M059J (cell line): ENCODE measurements at places on chromosomes 2 and 18. TPM values are rescaled to one million over a fixed set of nuclear protein-coding genes. Genes with fewer than 3 reads are reported as not detected.

CHRNG gene
- total RNA-seq = not detected in 2 replicates

IGFBP5 gene
- 677 and 1,398 TPM in 2 replicates for total RNA-seq

KCNS3 gene
- 65.7 and 72.5 TPM in 2 replicates for total RNA-seq

TEX261 gene
- 61.5 and 107 TPM in 2 replicates for total RNA-seq

ARID5A gene
- 7.0 and 15.1 TPM in 2 replicates for total RNA-seq

DPP4 gene
- total RNA-seq = 13.5 and 17.5 TPM in 2 replicates

TUBA4B gene
- total RNA-seq = not detected in 2 replicates

CIAO1 gene
- total RNA-seq = 89.1 and 115 TPM in 2 replicates

POTEI gene
- 0.02 TPM in 1 of 2 replicates, not detected in the other for total RNA-seq

REG3G gene
- not detected in 2 replicates for total RNA-seq

ANKRD53 gene
- 0.12 and 0.17 TPM in 2 replicates for total RNA-seq

CD207 gene
- not detected in 2 replicates for total RNA-seq

LIMS4 gene
- 0.76 and 0.94 TPM in 2 replicates for total RNA-seq
